ENCODE measurements at places on chromosomes 16 and 17. TPM values are rescaled to one million over a fixed set of nuclear protein-coding genes. Genes with fewer than 3 reads are reported as not detected.
A peak's percentile ranks its signal among the peaks of the same experiment; 100 is the strongest.

CETP gene
- total RNA-seq = not detected

- peak; percentile 47 for DNase-seq
Observed at GRCh38 chr17:29347831-29348629, 42.1 kb upstream of the TAOK1 start.

DNA sequence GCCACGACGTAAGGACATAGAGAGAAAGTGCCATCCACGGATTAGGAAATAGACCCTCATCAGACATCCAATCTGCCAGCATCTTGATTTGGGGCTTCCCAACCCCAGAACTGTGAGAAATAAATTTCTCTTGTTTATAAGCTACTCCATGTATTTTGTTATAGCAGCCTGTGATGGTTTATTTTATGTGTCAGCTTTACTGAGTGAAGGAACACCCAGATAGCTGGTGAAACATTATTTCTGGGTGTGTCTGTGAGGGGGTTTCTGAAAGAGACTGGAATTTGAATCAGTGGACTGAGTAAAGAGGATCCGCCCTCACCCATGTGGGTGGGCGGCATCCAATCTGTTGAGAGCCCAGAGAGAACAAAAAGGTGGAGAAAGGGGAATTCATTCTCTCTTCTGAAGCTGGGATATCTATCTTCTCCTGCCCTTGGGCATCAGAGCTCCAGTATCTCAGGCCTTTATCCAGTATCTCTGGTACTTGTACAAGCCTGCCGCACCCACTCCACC lies 131.5 kb upstream of the ANKFN1 start:
- no peak for DNase-seq

DNA sequence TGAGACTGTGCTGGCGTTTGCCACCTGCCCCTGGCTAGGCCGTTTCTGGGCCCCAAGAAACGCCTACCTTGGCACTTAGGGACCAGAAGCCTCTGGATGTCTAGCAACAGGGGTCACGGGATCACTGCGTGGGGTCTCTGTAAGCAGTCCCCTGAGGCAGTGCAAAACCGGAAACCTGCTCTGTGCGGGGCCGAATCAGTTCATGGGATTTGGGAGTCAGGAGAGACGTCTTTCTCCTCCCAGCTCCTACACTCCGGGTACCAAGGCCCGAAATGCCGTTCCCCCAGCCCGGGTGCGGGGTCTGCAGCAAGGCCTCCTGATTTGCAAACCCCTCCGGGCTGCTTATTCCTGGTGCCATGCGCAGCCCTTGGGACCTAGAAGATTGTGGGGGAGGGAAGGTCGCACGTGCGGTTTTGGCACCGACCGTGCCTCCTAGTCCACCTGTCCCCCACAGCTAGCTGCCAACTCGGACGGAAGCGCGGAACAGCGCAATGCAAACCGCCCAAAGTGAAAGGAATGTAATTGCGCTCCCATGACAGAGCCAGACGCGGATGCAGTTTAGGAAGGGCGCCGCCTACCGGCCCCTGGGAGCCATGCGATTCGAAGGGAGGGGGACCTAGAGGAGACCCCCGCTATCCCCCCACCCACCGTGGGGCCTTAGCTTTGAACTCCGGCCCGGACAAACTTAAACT lies 6.5 kb downstream of the IRX5 start:
- DNase-seq = no peak

- DNase-seq = no peak
Observed at GRCh38 chr17:14143688-14144087, 74.4 kb downstream of the COX10 start.

GRCh38 chr17:31594416-31594815 lies 202.9 kb downstream of the RAB11FIP4 start:
- DNase-seq = no peak

KRTAP1-5 gene
- total RNA-seq = 1.2 TPM

DNA sequence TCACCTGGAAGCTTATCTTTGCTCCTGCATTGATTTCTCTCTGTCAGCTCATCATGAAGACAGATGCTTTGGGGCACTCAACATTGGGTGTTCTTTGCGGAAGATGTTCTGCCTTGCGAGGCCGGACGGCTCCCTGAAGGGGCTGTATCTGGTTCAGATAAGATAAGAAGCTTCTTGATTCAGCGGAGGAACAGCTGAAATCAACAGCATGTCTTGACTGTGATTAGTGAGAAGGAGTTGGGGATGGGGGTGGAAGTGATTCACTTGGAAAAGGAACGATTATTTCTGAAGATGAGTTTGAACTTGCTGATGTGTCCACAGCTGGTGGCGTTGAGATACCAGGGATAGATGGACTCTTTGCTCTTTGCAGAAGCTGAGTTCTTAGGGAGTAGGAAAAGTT lies 126.9 kb upstream of the WSCD1 start:
- no peak for DNase-seq

DNA sequence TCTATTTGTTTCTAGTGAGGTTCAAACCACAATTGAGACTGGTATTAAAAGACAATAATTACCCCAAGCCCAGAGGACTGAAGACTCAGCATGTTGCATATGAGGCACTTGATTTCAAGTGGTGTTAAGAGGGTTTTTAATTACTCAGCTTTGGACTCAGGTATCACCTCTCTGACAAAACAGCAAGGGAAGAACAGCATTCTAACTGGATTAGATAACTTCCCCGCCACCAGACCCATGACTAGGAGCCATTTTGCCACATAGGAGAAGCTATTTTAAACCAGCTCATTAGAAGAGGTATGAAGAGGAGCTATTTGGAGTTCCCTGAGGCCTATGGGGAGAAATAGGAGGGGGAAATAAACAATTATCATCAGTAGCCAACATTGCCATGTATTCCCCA lies 226.1 kb upstream of the TOX3 start:
- no peak for DNase-seq

GRCh38 chr16:83738923-83739503 lies 68.8 kb upstream of the HSBP1 start:
- no peak for DNase-seq

DNA sequence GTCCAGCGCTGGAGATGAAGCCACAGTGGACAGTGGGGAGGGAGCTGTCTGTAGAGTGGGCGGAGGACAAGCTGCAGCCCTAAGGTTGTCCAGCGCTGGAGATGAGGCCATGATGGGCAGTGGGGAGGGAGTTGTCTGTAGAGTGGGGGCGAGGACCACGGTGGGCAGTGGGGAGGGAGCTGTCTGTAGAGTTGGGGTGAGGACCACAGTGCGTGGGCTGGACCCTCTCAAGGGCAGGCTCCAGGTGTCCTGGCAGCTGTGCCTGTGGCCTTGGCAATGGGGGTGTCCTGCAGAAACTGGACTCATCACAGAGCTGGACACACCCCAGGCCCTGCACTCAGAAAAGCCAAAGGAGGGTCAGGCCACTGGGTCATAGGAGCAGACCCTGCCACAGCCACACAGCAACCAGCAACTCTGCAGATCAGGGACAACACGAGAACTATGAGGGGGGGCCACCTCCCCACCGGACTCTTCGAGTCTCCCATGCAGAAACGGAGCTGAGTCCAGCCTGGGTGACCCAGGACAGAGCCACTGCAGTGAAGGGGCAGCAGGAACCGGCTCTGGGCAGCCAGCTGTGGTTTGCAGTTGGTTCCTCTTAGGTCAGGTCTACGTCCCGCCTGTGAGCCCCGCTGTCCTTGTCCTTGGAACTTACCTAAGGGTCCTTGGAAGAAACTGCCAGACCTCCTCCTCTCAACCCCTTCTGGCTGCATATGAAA lies 33.4 kb upstream of the CBFA2T3 start:
- no peak for DNase-seq

DNA sequence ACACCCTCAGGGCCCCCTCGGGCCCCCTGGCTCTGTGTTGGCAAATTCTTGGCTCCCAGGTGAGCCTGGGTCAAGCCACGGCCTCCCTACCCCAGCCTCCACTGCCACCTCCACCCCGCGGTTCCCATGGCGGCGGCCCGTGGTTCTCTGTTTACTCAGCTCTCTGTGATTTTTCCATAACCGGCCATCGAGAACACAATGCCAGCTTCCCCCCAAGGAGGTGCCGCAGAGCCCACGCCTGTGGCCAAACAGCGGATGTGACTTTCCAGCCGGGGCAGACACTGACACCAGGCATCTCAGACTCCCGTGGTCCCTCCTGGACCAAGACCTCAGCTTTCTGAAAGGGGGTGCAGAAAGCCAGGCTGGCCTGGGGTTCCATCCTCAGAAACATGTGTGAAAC lies 21.6 kb upstream of the ATP2A3 start:
- no peak for DNase-seq

DNA sequence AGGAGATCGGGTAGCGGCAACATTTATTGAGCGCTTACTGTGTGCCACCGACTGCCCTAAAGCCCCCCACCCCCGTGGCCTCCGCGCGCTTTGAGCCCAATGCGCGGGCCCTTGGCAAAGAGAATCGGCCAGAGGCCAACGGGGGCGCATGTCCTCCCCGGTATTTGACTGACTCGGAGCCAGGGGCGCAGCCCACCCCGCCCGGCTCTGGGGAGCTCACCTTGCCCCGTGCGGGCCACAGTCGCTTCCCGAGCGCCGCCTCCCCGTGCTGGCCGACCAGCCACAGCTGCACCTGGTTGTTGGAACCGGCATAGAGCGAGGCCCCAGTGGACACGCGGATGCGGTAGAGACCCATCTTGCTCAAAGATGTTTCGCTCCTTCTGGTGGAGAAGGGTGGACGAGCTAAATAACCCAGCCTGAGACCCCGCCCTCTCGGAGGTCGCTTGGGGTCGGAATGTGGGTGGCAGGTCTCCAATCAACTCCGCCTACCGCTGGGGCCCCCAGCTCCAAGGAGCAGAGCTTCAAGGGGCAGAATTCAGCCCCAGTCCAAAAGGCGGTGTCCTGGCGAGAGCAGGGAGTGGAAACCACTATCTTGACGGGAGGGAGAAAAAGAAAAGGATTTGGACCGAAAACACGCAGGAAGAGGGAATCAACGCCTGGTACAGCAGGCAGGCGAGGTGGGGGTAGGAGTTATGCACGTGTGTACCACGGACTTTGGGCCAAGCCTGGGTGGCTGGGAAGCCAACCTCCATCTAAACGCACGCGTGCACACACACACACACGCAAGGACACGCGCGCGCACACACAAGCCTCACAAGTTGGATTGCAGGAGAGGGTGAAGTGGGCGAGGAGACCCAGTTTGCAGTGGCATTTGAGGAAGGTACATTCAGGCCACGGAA lies at the start of gene ALOX15:
ALOX15 (minus strand) TSS at position 382 of the 899 bp plus-strand sequence; CDS start at position 355, 27 bp downstream.
- no peak for DNase-seq

DNA sequence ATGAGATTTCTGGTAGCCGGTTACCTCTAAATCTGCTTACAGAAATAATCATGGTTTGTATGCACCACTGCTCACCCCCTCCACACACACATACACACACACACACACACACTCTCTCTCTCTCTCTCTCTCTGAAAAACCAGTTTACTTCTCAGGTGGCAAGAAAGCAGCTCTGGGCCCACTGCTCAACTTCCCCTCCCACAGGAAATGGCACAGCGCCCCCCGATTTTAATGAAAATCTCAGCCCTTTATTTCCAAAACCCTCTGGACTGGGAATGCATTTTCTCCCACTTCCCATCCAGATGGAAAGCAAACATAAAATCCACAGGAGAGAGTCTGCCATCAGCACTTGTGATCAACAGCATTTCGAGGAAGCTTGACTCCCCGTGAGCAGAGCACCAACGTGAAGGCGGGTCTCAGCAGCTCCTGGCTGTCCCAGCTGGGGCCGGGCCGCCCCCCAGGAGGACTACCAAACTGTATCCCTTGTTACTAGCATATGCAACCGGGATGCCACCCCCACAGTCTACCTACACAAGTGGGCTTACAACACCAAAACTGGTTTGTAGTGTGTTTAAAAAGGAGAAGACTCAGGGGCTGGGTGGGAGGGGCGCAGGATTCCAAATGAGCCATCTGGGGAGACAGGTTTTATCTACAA lies 121.1 kb downstream of the SLC39A11 start:
- no peak for DNase-seq

DNA sequence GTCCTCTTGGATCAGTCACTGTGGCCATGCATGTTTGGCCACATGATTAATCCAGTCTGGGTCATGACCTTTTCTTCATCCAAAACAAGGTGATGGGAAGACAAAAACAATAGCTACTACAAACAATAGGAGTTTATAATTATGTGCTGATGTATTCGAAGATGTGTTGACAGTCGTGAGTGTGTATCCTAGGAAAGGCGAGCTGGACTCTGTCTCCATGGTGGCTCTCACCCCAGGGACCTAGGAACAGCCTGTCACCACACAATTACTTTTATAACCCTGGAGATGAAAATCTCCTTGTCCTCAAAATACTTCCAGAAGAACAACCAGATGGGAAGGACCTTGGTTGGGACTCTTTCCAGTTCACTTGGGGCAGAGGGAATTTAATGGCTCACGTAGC lies 9.8 kb upstream of the PLK1 start:
- DNase-seq = no peak

CD79B gene
- total RNA-seq = not detected

GRCh38 chr17:82932518-82933310 lies 92.9 kb upstream of the ZNF750 start:
- no peak for DNase-seq

DNA sequence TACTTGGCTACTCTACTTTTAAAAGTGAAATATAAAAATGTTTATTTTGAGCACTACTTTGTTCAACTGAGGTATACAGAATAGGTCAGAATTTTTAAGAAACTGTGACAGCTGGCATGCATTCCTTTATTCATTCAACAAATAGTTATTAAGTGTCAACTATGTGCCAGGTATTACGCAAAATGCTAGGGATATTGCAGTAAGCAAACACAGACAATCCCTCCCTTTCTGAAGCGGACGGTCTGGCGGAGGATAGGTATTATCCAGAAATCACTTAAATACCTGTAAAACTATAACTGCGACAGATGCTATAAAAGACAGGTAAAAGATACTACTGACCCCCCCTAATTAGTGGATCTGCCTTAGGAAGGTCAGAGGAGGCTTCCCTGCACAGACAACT lies 26.1 kb downstream of the METTL16 start:
- DNase-seq = no peak

- no peak for DNase-seq
Observed at GRCh38 chr16:81617021-81617346, 162.1 kb upstream of the PLCG2 start.

GRCh38 chr16:31010585-31011325 lies at the start of gene STX1B:
TSS of gene STX1B (minus strand) at chr16:31010638. CDS start at chr16:31010396, 242 bp downstream.
- no peak for DNase-seq

DNA sequence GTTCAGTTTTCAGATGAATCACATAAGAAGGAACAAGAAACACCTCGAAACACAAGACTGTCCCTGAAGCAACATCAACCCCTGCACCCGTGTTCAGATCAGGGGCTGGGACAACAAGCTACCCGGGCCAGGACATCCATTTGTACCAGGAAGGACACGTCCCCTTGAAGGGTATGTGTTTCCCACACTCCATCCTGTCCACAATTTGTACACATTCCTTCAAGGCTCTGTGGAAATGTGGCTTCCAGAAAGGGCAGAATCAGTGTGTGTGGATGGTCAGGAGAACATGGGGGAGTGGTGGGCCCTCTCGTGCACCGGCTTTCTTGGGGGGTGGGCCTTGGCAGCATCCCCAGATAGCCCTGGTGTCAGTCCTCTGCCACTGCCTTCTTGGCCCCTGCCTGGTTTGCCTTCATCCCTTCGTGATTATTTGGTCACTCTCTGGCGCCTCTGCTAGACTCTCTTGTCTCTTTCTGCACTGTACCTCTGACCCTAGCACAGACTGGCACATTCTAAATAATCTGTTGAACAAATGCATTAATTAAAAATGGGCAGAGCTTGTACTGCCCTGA lies 10.3 kb downstream of the KIFC3 start:
- no peak for DNase-seq

G6PC1 gene
- not detected for total RNA-seq
